ENCODE measurements at places on chromosomes 4 and X.

DNA sequence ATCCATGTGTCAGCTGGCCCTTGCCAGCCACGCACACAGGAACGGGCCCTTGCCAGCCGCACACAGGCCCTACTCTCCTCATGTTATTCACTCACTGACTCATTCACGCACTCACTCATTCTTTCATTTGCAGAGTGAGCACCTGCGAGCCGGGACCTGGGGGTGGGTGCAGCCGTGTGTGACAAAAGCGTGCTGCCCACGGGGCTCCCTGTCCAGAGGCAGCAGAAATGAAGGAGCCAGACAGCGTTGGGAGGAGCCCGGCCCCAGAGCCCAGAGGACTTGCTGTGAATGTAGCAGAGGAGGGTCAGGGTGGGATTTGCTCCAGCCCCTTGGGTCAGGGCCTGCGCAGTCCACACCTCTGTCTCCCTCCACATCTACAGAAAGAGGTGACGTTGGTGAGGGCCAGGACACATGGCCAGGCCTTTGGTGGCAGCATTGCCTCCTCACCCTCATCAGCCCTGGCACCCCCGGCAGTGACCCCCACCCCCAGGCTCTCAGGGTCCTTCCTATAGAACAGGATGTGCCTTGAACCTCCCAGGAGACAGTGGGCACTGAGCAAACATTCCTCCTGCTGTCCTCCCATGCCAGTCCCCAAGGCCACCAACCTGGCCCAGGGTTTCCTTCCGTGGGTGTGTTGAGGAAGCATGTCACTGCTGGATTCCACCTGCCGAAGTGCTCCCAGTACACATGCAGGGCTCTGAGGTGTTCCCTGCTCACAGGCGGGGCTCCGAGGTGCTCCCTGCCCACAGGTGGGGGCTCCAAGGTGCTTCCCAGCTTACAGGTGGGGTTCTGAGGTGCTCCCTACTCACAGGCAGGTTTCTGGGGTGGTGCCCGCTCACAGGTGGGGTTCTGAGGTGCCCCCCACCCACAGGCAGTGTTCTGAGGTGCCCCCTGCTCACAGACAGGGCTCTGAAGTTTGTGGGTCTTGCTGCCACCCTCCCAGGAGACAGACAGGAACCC lies 105.7 kb downstream of the HMX1 start:
- no peak for DNase-seq

GRCh38 chrX:37690119-37690518 lies 4.5 kb downstream of the XK start:
- no peak for DNase-seq

DNA sequence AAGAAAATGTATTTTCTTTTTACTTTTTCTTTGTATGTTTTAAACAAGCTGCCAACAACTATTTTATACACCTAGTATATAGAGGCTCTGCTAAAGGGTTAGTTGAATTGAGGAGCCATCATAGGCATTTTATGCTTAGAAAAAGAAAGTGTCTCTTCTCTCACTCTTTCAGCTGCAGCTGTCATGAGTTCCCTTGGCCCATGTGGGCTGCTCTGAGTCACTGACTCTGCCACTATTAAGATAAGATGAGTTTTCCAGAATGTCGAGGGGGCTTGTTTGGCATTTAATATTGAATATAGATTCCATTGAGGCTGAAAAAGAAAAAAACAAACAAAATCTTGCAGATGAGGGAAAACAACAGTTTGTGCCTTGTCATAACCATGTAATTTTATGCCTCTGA lies 126.0 kb upstream of the PAQR3 start:
- no peak for DNase-seq

GRCh38 chrX:138856881-138857604 lies 145.5 kb upstream of the FGF13 start:
- DNase-seq, result no peak

GRCh38 chr4:90495211-90495610 lies 368.0 kb downstream of the CCSER1 start:
- no peak for DNase-seq

DNA sequence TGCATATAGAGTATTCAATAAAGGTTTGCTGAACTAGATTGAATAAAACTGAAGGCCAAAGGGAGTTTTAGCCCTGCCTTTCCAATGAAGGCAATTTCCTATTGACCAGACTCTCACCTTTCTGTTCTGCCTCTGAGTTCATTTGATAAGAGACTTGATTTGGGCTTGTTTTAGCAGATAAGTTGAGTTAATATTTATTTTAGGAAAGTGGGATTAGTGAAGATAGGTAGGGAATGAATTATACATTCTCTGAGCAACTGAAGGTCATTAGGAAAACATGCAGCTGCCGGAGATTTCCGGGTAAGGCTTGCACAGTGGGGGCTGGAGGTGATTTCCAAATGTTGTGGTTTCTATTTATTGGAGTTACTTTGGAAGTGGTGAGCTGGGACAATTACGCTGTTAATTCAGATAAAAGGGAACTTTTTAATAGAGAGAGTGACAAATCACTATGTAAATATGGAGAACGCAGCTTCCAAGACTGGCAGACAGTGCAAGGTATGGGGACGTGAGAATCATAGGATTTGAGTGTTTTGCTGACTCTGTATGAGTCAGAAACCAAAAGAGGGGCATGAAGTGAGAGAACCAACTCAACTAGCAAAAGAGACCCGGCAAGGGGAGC lies 553.6 kb upstream of the BOD1L1 start:
- DNase-seq, result no peak

DNA sequence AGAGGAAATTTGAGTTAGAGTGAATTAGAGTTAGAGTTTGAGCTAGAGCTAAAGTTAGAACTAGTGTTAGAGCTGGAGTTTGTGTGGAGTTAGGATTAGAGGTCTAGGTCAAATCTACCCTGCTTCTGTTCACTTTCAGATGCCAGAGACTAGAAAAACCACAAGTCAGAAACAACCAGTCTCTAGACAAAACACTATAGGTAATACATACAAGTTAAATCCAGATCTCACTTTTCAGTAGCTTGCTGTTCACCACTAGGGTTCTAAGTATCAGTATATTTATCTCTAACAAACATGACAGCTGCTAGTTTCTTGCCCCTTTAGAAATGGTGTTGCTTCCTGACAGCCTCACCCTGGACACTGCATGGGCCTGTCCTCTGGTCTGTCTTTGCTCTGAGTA lies 300.7 kb downstream of the ARAP2 start:
- DNase-seq, result no peak

GRCh38 chr4:149245333-149245732 lies 570.3 kb downstream of the IQCM start:
- DNase-seq, result no peak

- DNase-seq, result no peak
Observed at GRCh38 chr4:139834981-139835391, 169.4 kb downstream of the MGST2 start.

- no peak for DNase-seq
Observed at GRCh38 chr4:11428231-11428898, at the start of gene HS3ST1. Gene HS3ST1 (minus strand): TSS chr4:11428894. CDS start chr4:11400005, 28,889 bp downstream.

GRCh38 chr4:76354517-76355473 lies 48.3 kb downstream of the STBD1 start:
- no peak for DNase-seq

- DNase-seq, result peak; percentile 64
Observed at GRCh38 chrX:11792461-11793421, 34.7 kb downstream of the MSL3 start.

DNA sequence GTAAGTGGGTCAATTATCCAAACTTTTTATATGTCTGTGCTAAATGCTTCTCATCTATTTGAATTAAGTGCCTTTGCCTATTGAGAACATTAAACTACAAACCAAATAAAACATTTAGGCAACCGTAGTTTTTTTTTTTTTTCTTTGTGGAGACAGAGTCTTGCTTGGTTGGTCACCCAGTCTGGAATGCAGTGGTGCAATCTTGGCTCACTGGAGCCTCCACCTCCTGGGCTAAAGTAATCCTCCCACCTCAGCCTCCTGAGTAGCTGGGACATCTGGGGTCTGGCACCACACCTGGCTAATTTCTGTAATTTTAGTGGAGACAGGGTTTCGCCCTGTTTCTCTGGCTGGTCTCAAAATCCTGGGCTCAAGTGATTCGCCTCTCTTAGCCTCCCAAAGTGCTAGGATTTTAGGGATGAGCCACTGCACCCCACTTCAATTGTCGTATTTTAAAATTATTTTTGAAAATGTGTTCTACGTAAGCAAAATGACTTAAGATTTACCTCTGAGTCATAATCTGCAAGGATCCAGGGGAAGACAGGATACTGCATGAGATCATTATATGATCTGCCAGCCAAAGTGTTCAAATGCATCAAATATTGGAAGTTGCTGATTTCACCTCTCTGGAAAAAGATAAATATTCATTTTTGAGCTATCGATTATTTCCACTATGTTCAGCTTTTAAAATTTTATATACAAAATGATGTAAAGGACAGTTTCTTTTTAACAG lies 125.6 kb downstream of the CDS1 start:
- no peak for DNase-seq

- no peak for DNase-seq
Observed at GRCh38 chrX:73577361-73577760, 14.4 kb downstream of the CHIC1 start.

DNA sequence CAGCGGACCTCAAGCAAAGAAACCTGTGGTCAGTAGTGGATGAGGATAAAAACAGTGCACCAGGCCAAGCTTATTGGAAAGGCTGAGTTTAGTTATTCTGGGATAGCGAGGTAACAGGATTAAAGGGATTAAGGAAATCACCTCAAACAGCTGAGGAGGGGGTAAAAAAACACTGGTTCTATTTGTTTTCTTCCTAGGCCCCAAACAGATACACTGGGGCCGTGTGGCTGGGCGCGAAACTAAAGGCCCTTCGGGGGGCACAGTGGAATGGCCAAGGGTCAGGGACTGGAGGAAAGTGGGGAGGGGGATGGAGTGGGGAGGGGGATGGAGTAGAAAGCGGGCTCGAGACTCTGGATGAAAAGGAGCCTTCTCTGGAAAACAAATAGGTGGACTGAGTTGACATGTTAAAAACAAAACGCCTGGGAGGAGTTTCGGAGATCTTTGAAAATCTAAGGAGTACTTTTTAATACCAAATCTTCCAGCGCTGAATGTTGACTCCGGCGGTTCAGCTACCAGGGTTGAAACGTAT lies 2.9 kb downstream of the SOX3 start:
- no peak for DNase-seq

GRCh38 chr4:151527699-151528098 lies 118.7 kb downstream of the FHIP1A start:
- no peak for DNase-seq

GRCh38 chrX:124005228-124005627 lies 43.7 kb downstream of the STAG2 start:
- DNase-seq, result no peak

Data from stimulated activated CD4-positive, alpha-beta T cell treated with anti-CD3 and anti-CD28 coated beads, Interleukin-15, amount 100 ng/mL, for 48 hours (primary cell).